NAMALWA (cell line): ENCODE measurements at places on chromosomes 3 and 15.

DNA sequence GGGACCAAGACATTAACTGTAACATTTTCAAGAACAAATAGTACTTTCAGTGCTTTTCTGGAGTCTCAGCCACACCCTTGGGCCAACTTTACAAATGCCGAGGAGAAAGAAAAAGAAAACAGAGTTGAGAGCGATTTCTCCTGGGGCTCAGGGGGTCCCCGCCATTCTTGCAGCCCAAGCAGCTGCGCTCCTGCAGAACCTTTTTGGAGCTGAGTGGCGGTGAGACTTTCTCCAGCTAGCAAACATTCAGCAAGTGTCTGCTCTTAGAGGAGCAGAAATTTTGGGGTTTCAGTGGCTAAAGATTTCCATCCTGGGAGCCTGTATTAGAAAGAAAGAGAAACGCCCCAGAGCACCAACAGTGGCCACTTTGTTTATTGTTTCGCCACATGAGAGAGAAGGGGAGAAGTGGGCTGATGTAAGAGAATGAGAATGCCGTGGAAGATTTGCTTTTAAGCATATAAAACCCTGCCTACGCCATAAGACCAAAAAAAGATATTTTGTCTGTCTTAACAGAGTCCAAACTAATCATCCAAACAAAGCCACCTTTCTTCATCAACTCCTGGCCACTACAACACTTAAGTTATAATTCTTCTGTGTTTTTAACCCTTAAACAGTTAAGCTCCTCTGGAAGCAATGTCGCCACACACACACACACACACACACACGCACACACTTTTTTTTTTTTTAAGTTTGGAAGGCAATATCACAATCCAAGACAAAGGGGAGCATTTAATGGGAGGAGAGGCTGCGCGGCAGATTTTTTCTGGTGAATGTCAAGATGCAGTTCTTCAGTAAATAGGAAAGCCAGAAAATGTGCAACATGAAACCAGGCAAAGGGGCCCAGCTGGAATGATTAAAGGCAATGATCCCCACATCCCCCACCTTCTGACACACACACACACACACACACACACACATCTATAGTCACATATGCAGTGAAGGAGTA lies 19.2 kb downstream of the EID1 start:
- DNase-seq: no peak

DNA sequence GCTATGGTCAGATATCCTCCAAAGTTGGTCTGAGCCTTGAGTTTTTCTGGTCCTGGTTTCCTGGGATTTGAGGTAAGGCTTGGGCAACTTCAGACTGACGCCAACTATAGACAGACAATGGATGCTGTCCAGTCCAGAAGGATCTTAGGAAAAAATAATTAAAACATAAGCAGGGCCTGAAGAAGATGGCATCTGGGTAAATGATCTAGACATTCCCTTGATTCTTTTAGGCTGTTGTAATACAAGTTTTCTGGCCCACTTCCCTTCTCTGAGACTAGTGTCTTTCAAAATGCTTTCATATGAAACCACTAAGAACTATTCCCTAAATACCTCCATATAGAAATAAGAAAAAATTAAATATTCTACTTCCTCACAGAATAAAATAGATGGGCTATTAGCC lies 47.7 kb upstream of the PLXND1 start:
- no peak for DNase-seq

- DNase-seq: no peak
These were observed 223.0 kb downstream of the PDZRN3 start for GRCh38 chr3:73401616-73402279.

- no peak for DNase-seq
These were observed 4.6 kb upstream of the CCDC9B start for GRCh38 chr15:40345225-40345866.

DNA sequence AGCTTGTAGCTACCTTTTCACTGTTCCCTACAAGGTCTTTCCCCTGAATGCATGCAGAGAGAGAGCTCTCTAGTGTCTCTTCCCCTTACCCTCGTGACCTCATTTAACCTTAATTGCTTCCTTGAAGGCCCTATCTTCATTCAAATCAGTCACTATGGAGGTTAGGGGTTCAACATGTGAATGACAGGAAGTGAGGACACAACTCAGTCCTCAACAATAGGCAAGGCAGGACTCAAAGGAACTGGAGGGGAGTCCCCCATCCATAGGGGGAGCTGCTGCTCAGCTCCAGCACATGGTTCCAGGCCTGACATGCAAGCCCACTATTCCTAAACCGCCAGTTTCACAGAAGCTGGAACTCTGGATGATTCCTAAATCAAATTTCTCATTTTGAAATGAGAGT lies 33.8 kb upstream of the GYG1 start:
- peak; percentile 36 for DNase-seq

- no peak for DNase-seq
These were observed 69.3 kb downstream of the RPL39L start for GRCh38 chr3:187069857-187070516.

GRCh38 chr15:67300266-67301025 lies 45.9 kb downstream of the IQCH start:
- no peak for DNase-seq

DNA sequence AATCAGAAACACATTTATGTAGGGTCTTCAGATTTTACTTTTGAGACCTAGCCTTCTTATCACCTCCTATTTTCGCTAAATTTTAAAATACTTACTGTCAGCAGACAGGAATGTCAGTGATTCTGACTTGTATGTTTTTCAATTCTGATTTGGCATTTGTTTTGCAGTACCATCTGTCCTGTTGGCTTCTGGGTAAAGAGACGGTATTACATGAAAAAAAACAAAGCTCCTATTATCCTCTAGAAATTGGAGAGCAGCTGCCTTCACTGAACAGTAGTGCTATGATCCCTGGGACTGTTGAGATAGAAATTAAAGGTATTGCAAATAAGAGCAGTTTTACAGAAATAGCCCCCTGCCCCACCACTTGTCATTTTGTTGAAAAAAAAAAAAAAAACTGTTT lies 8.4 kb downstream of the ARMC8 start:
- DNase-seq: no peak
